Brain pericyte (primary cell): ENCODE measurements at places on chromosomes 16 and 17.

DNA sequence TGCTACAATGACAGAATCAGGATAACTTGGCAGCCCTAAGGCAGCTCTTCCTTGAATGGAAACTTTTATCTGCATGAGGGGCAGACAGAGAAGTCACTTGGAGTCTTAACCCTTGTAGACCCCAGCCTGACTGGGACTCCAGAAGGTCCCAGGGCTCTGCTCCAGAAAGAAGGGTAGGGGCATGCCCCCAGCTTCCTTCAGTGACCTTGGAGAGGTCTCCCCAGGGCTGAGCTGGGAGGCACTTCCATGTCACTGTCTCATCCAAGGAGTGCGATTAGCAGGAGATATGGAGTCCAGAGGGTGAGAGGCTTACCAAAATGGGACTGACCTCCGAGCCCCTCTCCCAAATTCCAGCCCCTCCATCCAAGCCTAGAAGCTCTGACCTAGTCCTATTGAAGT is 3.4 kb upstream of the NLRC5 start:
- DNase-seq = no peak

GRCh38 chr17:81884520-81884919 is 6.9 kb downstream of the ALYREF start:
- DNase-seq = no peak

- DNase-seq = no peak
Measured at GRCh38 chr17:43694081-43694870, 32.6 kb upstream of the MEOX1 start.

DNA sequence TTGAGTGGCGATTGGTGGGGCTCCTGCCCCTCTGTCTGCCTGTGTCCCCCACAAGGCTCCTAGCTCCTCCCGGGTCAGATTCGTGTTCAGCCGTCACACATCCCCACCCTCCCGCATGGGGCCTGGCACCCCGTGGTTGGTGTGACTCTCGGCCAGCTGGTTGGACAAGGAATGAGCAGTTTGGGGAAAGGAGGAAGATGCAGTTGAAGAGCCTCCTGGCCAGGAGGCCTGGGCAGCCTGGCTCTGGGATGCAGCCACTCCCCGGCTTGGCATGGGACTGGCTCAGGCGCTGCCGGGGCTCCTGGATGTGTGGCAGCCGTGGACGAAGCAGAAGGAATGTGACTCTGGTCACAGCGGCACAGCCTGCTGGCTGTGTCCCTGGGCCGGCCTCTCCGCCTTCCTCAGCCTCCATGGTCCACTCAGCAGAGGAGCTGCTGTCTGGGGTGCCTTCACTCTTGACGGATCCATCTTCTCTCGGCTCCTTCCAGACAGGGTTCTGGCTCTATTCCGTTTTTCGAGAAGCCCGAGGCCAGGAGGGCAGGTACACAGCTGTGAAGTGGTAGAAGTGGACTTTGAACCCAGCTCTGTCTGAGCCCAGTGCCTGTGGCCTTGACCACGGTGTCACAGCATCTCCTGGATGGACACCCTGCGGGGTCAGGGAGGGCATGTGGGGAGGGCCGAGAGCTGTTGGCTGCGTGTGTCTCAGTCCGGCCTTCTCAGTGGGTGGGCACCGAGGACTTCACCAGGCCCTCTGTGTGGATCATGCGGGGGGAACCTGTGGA is 2.1 kb downstream of the TRAF7 start:
- no peak for DNase-seq

GRCh38 chr16:80984124-80984892 is 22.4 kb downstream of the CMC2 start:
- no peak for DNase-seq

- no peak for DNase-seq
Measured at GRCh38 chr17:14407541-14407940, 106.7 kb downstream of the HS3ST3B1 start.
